ENCODE measurements at places on chromosomes 5 and 9.

GRCh38 chr9:108842610-108843295 is 13.0 kb downstream of the ACTL7B start:
- DNase-seq = peak; percentile 12

GRCh38 chr5:116579144-116579543 is 4.5 kb upstream of the SEMA6A start:
- DNase-seq = no peak

DNA sequence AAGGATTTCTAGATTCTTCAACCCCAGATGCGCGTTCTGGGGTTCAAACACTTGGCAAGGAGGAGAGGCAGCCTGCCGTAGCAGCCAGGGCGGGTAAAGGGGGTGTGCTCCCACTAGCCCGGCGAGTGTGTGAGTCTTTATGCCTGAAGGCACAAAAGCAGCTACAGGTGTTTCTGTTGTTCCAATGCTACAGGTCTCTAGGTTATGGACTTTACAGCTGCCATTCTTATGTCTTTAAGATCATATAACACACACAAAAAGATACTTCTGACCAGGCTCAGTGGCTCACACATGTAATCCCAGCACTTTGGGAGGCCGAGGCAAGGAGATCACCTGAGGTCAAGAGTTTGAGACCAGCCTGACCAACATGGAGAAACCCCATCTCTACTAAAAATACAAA is 133.6 kb upstream of the RETREG1 start:
- no peak for DNase-seq

DNA sequence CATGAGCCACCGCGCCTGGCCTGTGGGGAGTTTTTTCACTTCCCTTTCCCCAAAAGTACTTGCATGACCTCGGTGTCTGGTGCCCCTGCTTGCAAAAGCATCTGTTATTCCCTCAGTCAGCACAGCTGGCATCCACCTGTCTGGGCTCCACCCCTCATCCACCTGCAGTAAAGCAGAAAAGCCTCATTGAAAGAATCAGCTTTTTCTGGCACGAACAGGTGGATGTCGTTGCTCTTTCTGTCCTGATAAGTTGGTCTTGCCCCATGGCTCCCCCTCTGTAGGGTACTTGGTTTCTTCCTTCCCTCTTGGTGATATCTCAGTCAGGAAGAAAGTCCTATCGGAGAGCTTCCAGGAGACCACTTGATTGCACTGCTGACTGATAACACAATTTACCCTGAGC is 37.4 kb downstream of the WWC1 start:
- DNase-seq = no peak

- no peak for DNase-seq
Measured at GRCh38 chr5:37786862-37787519, 52.9 kb downstream of the GDNF start.

GRCh38 chr9:88243736-88244135 is 105.5 kb upstream of the SPATA31C2 start:
- DNase-seq = no peak

DNA sequence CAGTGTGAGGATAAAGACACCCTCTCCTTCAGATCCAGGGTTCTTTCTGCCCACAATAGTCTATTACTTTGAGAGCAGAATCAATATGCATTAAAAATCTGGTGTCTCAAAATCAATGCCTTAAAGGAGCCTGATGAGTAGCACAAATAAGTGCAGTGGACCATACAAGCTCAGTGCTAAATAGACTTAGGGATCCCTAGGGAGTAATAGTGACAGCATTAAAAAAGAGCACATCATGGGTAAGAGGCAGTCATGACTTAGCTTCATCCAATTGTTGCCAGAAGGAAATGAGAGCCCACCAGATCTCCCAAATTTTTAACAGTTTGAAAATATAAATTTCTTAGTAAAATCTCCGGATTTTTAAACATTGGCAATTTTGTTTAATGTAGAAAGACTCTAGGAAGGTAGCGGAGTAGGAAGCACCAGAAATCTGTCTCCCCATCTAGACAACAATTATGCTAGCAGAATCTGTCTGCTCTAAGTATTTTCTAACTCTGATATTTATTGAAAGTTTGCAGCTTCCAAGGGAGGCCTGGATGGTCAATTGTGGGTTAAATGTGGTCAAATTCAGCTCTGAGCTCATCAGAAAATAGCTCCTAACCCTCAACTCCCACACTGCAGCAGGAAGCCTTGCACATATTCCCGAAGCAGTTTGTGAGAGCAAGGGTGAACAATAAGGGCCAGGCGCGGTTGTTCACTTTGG is 443.9 kb downstream of the TLE1 start:
- DNase-seq = no peak

DNA sequence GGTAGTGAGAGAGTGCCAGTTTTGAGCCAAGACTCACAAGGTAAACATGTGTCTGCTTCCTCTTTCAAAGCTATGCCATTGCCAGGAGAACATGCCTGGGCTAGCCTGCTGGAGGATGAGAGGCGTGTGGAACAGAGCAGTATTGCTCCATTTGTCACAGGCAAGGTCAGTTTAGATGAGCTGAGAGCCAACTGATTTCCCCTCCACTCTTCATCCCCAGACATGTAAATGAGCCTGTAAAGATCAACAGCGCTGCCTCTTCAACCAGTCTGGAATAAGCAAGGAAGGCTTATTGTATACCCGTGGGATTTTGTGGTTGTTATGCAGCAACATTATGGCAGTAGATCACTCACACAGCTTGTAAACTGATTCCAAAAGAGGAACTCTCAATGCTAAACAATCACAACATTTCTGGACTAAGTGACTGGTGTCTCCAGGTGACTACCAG is 8.2 kb upstream of the GDNF start:
- no peak for DNase-seq

DNA sequence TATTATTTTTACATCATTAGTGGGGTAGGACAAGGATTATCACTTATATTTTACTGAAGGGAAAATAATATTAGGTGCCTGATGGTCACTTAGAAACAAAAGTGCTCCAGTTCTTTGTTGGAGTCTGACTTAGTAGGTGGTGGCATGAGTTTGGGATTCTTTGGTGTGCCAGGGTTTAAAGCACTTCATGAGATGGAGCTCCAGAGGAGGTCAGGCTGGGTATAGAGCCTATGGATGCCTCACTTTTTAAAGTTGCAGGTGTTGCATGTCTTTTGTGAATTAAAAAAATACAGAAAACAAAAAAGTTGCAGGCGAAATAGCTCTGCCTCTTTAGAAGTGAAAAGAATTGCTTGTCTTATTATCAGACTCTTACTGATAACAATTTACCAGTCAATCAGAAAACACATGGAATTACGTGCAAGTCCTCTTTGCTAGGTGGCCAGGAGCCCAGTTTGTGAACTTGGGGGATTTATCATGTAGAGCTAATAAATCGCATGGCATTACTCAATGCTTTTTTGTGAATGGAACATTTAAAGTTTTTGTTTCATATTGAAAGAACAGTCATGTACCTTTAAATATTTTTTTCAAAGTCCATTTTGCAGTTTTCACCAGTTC is 1.6 kb downstream of the ITK start:
- peak; percentile 6 for DNase-seq

DNA sequence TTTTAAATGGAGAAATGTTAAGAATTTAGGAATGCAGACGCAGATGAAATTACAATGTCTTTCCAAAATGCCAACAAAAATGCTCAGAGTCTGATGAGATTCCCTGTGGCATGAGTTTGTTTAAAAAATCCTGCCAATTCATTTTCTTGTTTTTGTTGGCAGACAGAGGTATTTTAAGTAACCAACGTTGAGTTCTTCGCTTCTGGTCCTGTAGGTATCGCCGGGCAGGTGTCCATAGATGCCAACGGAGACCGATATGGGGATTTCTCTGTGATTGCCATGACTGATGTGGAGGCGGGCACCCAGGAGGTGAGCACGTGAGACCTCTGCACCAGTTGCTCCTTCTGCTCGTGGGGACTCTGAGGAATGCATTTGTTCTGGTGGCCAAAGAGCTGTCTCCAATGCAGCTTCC is 69.4 kb downstream of the NPR3 start:
- DNase-seq = no peak

DNA sequence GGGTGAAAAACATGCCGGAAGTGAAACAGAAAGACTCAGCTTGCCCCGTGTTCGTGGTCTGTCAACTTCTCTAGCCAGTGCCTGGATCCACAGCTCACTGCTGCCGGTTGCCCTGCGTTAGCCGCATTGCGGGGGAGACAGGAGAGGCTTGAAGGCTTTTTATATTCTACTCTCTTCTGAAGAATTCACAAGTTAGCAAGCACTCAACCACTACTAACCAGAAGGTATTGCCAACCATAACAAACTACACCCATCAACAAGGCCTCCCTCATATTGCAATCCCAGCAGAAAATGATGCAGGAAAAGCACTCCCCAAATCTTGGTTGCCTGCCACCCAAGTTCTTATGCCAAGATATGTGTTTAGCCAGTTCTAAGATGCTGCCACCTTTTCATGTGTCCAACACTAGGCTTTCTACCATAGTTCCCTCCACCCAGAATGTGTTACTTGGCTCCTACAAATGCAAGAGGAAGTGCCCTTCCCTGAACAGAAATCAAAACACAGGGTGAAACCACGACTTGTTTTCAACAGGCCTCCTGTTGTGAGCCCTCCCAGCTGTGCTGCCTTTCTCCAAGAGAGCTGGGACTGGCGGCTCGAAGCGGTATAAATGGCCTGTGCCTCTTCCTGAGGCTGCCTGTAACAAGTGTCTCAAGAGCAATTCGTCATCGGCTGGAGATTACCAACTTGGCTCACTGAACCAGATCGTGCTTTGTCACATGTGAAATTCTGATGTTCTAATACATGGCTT is 129.0 kb downstream of the SNX18 start:
- DNase-seq = peak; percentile 74

DNA sequence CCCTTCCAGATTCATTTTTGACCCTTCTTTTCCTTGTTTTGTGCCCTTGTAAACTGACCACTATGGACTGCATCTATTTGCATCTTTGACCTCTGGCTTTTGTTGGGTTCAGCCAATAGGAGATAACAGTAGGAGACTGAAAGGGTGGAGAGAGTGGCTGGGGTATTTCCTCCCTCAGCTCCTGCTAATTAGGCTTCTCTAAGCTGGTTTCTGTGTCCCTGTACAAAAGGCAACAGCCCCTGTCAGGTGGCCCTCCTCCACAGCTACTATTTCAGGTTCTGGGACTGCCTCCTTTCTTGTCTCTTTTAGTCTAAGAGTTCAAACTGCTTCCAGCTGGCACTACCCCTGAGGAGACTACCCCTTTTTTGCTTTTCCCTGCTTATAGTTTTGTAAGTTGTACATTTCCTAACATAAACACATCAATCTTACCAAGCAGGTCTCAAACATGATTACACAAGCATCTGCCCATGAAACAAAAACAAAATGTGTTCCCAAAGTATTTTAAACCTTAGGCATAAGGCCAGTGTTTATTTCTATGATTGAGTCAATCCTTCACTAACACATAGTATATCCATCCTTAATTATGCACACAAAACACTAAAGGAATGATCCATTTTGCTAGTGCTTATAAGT is 262.0 kb upstream of the TRPM3 start:
- no peak for DNase-seq

GRCh38 chr5:150419630-150420270 is 7.0 kb upstream of the CD74 start:
- no peak for DNase-seq

DNA sequence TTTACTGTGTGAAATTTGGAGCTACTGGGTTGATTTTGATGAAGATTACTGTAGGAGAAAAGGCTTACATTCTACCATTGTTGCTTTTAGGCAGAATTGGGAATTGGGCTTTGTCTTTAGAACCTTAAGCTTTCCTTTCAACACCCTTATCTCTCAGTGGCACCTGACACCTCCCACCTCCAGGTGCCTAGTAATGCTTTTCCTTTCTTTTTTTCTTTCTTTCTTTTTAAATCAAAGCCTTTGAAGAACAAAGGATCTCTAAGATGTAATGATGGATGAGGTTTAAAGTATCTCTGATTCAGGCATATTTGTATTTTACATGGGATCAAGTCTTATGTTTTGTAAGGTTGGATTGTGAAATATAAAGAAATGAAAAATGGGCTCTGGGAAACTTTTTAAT is 2.9 kb upstream of the ADGRV1 start:
- no peak for DNase-seq

- no peak for DNase-seq
Measured at GRCh38 chr9:109517901-109518377, 19.8 kb upstream of the PTPN3 start.

GRCh38 chr5:132385326-132386105 is 16.0 kb downstream of the SLC22A5 start:
- peak; percentile 64 for DNase-seq

- no peak for DNase-seq
Measured at GRCh38 chr5:71533615-71534014, 53.5 kb upstream of the MCCC2 start.

DNA sequence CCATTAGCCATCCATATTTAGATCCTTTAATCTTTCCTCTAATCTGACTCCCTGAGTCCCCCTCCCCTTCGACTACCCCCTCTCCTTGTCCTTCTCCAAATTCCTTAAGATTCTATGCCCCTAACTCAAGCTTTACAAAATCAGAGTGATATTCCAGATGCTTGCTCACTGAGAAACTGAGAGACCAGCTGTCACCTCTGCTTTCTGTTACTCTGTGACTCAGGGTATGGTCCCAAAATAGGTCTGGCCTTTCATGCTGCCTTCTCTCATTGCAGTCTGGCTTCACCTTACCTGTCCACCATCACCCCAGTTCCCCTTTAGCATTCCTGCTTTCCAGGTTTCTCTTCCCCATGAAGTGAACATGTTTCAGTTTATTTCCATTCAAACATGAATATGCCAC is 383.3 kb upstream of the SLC30A5 start:
- DNase-seq = no peak

- DNase-seq = no peak
Measured at GRCh38 chr9:137621131-137621757, 2.4 kb downstream of the EHMT1 start.

DNA sequence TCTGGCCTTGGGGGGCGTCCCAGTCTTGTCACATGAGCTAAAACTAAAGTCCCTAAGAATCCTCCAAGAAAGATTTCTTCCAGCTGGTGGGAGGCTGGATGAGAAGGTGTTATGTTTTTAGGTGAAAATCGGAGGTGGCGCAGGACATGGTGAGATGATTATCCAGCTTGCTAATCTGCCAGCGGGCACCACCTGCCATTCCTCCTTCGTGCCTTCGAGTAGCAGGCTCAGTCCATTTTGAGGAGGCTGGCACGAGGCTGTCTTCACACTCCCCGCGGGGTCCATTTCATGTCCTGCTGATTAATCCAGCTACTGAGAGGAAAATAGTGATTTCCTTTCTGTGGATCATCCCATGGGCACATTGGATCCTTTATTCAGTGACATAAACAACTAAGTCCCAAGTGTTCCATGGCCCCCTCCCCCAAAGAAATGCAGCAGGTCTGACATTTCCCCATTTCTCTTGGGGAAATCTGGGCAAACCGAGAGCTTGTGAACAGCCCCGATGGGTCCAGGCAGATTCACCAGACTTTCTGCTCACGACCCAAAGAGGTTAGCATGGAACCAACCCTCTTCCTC is 38.2 kb upstream of the EXOC3 start:
- DNase-seq = no peak

GRCh38 chr5:5800801-5801761 is 378.6 kb downstream of the ICE1 start:
- no peak for DNase-seq

- DNase-seq = no peak
Measured at GRCh38 chr5:122941737-122942136, 94.8 kb downstream of the PPIC start.

All from activated naive CD8-positive, alpha-beta T cell treated with anti-CD3 and anti-CD28 coated beads, Interleukin-2, amount 50 U/mL, for 24 hours (primary cell).